Left ventricle myocardium superior (tissue), 1 donor: ENCODE measurements at places on chromosomes 5 and 9.

- DNase-seq, result peak; percentile 41
Observed at GRCh38 chr5:143066556-143067281, 296.5 kb downstream of the ARHGAP26 start.

DNA sequence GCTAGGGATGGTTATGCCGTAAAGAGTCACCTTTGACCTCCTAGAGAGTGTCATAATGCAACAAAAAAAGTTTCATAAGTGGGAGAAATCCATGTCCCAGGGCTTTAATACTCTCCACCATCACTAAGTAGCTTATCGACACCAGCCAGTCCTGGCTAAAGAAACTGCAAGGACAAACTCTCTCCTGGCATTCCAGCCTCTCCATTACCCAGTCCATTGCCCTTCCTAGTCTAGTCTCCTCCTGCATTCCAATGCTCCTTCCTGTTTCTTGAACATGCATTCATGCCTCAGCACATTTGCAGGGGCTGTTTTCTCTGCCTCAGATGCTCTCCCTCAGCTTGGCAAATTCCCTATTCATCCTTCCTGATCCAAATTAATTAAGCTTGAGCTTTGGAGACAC, 364.1 kb downstream of the BRINP1 start:
- DNase-seq, result no peak

DNA sequence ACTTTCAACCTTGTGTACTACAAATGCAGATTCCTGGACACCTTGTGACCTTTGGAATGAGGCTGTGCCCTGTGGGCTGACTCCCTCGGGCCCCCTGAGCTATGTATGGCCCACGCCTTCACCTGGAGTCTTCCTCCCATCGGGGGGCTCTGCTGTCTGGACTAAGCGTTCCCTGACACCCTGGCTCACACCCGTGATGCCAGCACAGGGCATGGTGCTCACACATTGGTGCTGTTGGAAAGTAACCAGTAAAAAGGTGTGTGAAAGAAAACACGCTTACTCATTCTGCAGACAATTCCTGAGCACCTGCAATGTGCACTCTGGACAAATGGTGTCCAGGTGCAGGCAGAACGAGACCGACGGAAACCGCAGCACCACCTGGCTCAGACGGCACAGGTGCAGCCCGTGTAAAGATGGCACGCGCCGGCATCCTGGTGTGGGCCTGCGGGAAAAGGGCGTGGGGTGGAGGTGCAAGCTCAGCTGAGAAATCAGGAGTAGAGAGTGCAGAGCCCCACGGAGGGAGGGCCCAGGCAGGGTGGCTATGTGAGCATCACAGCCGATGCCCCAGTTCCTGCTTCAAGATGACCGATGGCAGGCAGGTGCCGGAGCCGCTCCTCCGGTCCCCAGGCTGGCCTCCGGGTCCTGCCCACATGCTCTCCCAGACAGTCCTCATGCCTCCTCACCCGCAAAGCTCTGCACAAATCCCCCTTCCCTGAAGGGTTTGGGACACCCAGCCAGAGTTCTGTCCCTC, 11.0 kb downstream of the LPCAT1 start:
- no peak for DNase-seq

DNA sequence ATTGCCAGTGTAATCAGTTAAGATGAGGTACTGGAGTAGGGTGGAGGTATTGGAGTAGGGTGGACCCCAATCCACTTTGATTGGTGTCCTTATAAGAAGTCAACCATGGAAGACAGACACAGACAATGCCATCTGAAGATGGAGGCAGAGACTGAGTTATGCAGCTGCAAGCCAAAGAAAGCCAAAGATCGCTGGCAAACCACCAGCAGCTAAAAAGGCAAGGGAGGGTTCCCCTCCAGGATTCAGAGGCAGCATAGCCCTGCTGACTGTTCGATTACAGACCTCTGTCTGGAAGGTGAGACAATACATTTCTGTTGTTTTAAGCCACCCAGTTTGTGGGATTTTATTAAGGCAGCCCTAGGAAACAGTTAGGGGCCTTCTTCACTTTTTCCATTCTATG, 30.5 kb upstream of the CKMT2 start:
- DNase-seq, result peak; percentile 43

GRCh38 chr9:100134731-100135130, 35.7 kb downstream of the INVS start:
- no peak for DNase-seq

- no peak for DNase-seq
Observed at GRCh38 chr5:53240661-53241060, 131.1 kb upstream of the MOCS2 start.

DNA sequence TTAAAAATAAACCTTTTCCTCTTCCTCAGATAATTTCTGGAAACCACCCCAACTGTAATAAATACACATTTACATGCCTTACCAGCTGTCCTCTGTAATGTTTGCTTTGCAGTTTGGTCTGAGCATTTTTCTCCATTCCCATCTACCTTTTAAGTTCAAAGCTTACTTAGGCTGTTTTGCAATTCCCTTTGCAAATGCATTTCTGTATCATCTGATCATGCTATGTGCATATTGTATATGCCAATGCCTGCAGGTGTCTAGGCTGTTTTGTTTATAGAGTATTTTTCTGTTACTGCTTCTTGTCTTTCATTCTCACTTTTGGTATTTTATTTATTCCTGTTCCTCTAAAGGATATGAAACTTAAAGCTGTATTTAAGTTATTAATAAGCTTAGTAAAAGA, 86.3 kb downstream of the SLC44A1 start:
- DNase-seq, result no peak

DNA sequence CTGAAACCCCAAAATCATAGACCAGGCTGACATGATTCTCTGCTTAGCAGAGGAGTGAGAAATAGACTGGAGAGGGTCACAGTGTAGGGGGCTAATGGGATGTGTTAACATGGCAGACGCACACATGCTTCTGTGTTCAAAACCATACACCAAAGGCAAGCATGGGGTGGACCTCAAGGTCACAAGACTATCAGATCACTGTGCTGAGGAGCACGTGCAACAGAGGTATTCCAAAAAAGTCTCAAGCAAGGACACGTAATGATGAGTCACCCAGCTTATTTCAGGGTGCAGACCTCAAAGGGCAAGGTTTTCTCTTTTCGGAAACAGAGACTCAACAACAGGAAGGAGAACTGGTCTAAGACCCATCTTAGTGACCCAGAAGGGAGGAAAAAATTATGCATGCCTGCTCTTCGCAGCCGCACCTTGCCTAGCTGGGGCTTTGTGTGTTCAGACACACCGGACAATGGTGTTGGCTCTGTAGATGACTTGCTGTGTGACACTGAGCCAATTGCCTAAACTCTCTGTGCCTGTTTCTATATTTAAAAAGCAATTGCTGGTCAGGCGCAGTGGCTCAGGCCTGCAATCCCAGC, 20.3 kb downstream of the WHRN start:
- DNase-seq, result no peak

- no peak for DNase-seq
Observed at GRCh38 chr5:83102364-83102980, 25.1 kb downstream of the XRCC4 start.

DNA sequence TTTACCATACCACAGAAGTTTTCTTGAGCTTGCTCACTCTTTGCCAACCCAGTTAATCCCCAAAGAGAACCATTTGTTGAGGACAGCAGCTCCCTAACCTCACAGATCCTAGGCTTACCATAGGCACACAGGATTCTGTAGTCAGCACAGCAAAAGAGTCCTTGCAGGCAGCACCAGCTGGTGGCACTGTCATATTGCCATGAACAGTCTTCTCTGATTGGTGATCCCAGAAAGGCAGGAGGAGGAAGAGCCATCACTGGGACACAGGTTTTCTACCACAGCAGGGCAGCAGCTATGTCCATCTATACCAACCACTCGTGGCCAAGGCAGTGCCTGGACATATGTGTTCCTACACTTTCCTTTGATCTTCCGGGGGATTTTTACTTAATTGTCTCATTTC, 297.1 kb upstream of the CD180 start:
- DNase-seq, result peak; percentile 44

DNA sequence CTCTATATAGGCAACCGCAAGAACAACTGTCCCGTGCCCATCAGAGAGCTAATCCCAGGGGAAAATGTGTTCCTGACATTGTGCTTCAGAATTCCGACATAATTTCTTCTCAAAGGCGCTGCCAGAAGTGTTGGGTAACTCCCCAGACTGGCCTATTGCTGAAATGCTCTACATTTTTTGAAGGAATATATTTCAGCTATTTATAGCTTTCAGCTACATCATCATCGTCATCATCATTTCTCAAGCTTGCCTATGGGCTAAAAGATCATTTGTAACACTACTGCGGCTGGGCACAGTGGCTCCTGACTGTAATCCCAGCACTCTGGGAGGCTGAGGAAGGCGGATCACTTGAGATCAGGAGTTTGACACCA, 49.7 kb downstream of the MYO10 start:
- DNase-seq, result no peak

DNA sequence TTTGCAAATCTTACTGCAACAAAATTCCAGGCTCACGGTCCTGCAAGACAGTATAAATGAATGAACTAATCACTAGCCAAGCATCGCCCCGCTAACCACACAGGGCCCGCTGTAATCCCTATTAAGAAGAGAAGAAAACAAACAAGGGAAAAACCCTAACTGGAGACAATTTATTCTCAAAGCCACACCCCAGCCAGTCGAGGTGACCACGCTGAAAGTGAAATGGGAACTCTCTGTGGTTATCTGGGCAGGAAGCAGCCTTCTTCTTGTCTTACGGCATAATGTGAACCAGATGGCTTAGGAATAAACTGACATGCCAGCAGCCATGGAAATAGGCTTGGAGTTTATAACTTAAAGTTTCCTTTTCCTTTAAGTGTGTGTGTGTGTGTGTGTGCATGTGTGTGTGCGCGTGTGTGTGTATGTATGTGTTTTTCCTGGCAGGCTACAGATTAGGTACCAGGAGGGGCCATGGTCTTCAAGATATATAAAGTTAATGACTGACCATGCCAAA, 120.2 kb downstream of the SEMA6A start:
- peak; percentile 25 for DNase-seq

GRCh38 chr9:11320989-11321388, 708.2 kb upstream of the PTPRD start:
- no peak for DNase-seq

DNA sequence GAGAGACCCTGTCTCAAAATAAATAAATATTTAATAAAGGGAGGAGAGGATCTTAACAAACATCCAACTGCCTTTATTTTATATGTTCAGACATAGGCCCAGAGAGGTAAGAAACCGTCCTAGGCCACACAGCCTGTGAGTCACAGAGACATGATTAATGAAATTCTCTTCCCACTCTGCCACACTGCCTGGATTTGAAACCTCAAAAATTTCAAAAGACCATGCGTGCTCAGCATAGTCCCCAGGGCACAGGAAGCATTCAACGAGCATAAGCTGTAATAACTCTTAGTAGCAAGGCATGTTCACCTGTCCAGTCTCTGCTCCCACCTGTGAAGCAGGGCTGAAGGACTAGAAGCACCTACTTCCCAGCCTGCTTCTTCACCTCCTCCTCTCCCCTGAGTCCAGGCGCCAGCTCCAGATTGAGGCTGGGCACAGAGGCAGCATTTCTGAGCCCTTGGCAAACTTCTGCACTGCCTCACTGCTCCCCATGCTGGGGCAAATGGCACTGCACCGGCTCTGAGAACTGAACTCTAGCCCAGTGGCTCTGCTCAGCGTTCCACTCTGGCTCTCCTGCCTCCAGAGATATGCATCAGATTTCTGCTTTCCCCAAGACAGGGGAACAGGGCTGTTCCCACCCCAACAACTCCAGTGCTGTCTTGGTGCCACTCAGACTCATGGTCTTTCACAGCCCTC, 1.1 kb downstream of the FAT2 start:
- DNase-seq, result no peak

GRCh38 chr9:9563817-9564216, 1049.0 kb downstream of the PTPRD start:
- no peak for DNase-seq
